ENCODE measurements at places on chromosomes 2 and 18. TPM values are rescaled to one million over a fixed set of nuclear protein-coding genes. Genes with fewer than 3 reads are reported as not detected.

Gene CD28
- total RNA-seq: not detected

Gene RNF125
- total RNA-seq: 4.8 TPM

Gene GRB14
- total RNA-seq: 0.32 TPM

Gene ITPRIPL1
- 4.7 TPM for total RNA-seq

Gene TDRD15
- not detected for total RNA-seq

Gene MC5R
- not detected for total RNA-seq

Gene ATF2
- total RNA-seq: 34.2 TPM

Gene FAM210A
- total RNA-seq: 38.9 TPM

Gene SRD5A2
- total RNA-seq: not detected

Gene IL36A
- total RNA-seq: not detected

Gene GAL3ST2
- not detected for total RNA-seq

Gene NAT8
- total RNA-seq: not detected

Gene DHRS9
- total RNA-seq: 0.13 TPM

Gene GDF7
- 0.16 TPM for total RNA-seq

Gene DYNAP
- total RNA-seq: not detected

Gene HOXD12
- not detected for total RNA-seq

Gene PLGLB1
- 5.9 TPM for total RNA-seq

Gene GULP1
- total RNA-seq: 7.1 TPM

Gene ACMSD
- not detected for total RNA-seq

Gene LIMS3
- 4.4 TPM for total RNA-seq

Gene CYRIA
- total RNA-seq: 30.8 TPM

Gene RAB6C
- not detected for total RNA-seq

Gene MAP3K20
- 36.4 TPM for total RNA-seq

Gene HOXD11
- total RNA-seq: not detected

Gene ONECUT2
- 0.06 TPM for total RNA-seq

Gene ANKRD44
- 3.6 TPM for total RNA-seq

Gene LYPD6
- 15.9 TPM for total RNA-seq

Gene PLGLB2
- 0.65 TPM for total RNA-seq

Measured in bladder microvascular endothelial cell (primary cell).